ENCODE measurements at places on chromosomes 11 and 22.

- peak; percentile 61 for DNase-seq
Observed at GRCh38 chr22:23518376-23519187, 61.5 kb downstream of the IGLL1 start.

DNA sequence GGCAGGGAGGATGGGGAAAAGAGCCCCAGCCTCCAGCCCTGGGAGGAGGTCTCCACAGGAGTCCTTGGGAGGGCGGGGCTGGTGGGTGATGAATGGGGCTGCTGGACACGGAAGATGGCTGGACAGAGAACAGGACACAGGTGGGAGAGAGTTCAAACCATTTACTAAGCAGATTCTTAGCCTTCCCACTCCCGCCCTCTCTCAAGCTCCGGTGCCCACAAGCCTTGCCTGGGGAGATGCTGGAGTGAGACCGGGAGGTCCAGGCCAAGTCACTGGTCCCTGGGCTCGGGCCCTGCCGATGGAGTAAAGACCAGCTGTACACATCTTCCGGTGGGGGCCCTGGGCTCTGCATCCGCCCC, 1.4 kb downstream of the CLDN5 start:
- DNase-seq, result no peak

- no peak for DNase-seq
Observed at GRCh38 chr11:64827451-64827839, 17.0 kb downstream of the CDC42BPG start.

DNA sequence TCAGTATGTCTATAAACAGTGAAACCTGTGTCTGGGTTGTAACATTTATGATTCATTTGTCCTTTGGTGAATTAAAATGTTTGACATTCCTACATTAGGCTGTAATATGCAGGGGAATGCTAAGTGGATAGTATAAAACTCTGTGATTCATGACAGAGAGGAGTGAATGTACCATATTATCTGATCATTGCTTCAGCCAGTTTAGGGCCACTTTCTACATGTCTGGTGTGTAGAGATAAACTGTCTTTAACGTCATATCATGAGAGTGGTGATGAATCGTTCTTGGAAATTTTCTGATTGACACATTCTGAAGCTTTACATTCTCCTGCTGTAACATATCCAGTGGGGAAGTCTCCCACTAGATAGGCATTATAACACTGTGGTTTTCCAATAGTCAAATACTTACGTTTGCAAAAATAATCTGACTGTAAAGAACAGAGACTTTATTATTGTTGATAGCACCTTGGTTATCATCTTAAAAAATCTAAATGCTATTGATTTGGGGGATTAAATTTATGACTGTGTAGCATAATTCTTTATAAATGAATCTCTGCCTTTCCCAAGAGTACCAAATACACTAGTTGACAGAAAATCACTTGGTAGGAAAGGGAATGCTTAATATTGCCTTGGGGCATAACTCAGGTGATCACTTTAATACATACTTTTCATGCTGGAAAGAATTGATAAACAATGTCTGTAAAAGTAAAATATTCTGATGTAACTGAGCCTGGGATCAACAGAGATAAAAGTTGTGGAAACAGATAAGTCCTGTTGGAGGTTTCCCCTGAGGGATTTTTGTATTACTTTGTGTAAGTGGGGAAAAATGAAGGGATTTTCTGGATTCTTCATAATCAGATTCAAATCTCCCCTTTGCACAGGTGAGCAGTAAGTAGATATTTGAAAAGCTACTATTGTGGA, 427.9 kb downstream of the JRKL start:
- no peak for DNase-seq

DNA sequence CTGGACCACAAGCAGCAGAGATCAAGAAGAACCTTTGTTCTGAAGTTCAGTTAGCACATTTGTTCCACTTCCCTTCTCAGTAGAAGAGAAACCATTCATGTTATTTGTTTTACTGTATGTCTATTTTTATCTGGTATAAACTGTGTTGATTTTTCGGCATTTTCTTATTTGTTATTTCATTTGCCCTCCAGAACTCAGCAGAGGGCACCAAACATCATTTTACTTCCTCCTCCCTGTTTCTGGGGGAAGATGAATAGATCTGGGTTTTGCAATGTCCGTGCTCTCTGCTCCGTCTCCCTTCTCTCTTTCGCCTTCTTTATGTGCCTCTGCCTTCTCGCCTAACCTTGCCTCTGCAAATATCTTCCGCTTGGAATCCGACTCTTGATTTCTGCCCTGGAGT, 366.9 kb downstream of the NTM start:
- DNase-seq, result no peak

GRCh38 chr11:123742724-123743120, 1.3 kb upstream of the ZNF202 start:
- peak; percentile 58 for DNase-seq

- no peak for DNase-seq
Observed at GRCh38 chr11:43548916-43549315, 131.6 kb upstream of the HSD17B12 start.

DNA sequence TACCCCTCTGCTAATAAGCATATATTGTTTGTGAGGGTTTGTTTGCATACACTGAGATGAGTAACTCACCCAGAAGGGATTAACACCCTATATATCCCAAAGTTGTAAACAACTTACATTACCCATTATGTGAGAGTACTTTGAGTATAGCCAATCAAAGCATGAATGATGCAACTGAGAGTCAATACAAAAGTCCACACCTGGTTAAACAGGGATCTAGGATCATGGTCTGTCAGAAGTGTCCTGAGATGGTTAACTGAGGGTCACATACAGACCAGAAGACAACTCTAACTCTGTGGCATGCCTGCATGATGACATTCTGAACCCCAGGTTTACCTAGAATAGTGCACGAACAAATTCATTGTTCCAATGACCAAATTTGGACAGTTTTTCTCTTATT, 17.4 kb upstream of the OR10A5 start:
- DNase-seq, result no peak

GRCh38 chr11:86499723-86500129, 125.0 kb downstream of the CCDC81 start:
- DNase-seq, result no peak

DNA sequence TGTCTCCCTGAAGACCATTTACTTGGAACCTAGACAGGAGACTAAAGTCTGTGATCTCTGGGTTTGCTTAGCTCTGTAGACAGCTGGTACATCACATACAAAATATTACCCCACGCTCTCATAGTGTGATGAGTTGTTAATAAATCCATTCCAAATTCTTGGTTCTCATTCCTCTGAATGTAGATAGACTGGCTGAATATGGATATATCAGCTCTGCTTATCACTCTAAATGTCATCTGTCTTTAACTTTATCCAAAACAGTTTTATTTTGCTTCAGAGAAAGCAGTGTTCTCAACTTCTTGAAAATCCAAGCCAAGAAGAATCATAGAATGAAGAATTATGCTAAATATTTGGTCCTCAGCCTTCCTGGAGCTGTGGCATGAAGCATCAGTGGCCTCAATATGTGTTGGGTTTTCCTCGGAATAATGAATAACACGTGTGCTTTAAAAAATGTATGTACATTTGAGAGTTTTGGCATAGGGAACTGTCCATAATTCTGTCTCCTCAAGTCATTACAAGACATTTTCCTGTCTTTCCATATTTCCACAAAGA, 10.5 kb upstream of the LDLRAD3 start:
- no peak for DNase-seq

DNA sequence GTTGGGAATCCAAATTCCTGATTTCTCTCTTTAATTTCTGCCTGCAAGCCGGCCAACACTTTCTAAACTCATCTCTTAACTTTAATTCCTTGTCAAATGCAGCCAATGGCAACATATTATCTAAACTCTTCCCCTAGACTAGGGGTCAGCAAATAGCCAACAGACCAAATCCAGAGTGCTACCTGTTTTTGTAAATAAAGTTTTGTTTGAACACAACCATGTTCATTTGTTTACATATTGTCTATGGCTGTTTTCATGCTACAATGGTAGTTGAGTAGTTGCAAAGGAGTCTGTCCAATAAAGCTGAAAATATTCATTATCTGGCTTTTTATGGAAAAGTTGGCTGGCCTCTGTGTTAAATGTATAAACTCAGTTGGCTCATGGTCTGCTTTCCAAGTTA, 37.2 kb upstream of the RASSF10 start:
- no peak for DNase-seq

DNA sequence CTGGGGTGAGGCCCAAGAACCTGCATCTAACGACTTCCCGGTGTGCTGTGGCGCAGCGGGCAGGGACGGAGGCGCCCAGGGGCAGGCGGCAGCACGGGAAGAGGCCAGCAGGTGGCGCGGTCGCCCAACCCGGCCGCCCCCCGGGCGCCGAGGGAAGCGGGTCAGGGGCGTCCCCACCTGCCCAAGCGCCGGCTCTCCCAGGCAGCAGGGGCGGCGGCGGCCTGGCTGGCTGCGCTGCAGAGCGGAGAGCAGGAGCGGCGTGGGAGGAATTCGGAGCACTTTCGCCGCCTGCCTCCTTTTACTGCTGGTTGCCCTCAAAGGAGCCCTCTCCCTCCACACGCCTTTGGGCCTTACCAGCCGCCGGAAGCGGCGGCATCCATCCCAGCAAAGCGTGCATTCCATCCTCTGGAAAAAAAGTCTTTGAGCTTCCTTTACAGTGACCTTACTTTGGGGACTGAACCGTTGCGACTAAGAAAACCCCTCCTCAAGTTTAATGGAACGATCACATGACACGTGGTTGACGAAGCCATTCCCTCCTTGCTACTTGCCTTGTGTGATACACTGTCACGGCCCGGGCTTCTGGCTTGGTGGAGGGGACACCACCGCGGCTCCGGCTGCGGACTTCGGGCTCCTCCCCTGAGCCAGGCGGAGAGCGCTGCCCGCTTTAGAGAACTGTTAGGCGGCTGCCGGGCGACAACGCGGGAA, 106.8 kb upstream of the CLMP start:
- DNase-seq, result peak; percentile 89

DNA sequence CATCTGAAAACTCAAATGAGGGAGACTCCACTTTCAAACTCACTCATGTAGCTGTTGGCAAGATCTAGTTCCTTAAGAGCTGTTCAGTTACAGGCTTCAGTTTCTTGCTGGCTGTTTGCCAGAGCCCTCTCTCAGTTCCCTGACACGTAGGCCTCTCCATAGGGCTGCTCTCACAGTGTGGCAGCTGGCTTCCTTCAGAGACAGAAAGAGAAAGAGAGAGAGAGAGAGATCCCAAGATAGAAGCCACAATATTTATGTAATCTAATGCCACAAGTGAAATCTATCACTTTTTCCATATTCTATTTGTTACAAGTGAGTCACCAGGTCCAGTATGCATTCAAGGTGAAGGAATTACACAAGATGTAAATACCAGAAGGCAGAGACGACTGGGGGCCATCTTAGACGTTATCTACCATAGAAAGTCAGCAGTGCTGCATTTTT, 168.8 kb downstream of the RCN1 start:
- DNase-seq, result no peak

- no peak for DNase-seq
Observed at GRCh38 chr11:2674658-2675131, 25.1 kb downstream of the KCNQ1OT1 start.

DNA sequence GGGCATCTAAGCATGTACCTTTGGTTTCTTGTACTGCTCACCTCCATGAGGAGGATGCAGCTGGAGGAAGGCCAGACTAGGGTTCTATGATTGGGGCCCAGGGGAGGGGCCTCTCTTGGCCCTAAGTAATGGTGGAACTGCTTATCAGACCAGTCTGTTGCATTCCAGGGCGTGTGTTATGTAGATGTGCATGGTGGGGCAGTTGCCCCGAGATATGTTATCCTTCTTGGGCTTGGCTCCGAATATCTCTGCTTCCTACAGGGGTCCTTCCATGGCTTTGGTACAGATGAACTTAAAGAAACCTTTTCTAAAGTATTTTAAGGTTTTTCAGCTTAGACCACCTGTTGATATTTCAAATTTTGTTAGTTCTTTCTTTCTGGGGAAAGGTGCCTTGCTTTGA, 126.0 kb downstream of the SWAP70 start:
- no peak for DNase-seq

DNA sequence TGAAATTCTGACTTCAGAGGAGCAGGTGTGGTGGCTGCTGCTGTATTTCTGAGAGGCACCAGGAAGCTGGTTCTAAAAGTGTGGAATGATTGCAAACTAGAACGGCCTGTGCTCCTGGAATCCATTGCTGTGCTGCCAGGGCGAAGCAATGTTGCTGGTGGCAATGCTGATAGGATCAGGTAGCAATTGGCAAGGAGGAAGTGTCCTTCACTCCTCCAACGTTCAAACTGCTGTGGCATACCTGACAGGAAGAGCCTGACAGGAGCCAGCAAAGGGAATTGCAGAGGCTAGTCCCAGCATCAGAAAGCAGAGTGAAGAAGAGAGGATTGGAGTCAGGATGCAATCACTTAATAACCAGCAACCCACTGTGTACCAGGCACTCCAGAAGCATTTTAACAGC, 118.2 kb downstream of the FAR1 start:
- DNase-seq, result no peak

DNA sequence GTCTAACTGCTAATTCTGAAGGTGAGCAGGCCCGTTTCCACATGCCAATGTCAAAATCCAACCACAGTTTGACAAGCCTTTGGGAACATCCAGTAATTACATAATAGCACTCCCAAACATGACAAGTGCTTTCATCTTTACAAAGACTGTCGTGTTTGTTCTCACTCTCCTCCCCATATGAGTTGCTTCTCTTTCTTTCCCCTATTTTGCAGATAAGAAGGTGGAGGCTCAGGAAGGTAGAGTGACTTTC, 55.9 kb upstream of the CD44 start:
- DNase-seq, result no peak

GRCh38 chr11:45798793-45799441, 6.0 kb upstream of the SLC35C1 start:
- DNase-seq, result no peak

GRCh38 chr11:32422545-32422944, 12.8 kb downstream of the WT1 start:
- no peak for DNase-seq

GRCh38 chr11:78380615-78381051, 37.0 kb downstream of the GAB2 start:
- DNase-seq, result peak; percentile 96

- peak; percentile 80 for DNase-seq
Observed at GRCh38 chr11:82775736-82776346, 42.2 kb upstream of the FAM181B start.

DNA sequence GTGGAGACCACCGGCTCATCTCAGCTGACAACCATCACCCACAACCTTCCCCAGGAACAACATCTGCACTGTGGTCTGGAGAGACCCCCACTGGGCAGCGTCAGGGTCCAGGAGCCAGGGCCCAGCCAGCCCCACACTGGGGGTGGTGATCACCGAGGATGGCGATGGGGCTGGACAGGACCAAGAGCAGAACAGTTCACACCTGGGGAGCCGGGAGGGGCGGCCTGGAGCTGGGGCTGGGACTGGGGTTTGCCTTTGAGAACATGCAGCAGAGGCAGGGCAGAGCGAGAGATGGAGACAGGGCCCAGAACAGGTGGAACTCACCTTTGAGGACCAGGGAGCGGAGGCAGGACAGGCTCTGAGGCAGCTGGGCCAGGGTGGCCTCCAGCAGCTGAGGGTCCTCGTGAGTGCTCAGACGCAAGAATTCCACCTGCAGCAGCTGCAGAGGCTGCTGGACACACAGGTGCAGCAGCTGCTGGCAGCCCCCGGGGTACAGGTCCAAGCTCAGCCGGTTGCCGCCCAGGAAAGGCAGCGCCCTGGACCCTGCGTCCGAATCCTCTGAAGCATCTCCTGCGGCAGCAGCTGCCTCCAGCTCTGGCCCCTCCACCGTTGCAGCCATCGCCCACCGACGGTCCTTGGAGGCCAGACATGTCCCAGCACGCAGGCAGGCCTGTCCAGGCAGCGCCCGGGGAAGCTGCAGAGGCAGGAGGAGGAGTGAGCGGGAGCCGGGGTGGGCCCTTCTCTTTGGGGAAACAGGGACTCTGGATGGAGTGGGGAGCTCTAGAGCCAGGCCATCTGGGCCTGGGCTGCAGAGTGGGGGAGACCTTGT, 1.0 kb downstream of the PIDD1 start:
- DNase-seq, result no peak

GRCh38 chr11:3159296-3160190, 5.6 kb downstream of the OSBPL5 start:
- peak; percentile 14 for DNase-seq
